ENCODE measurements at places on chromosomes 5 and 9.

GRCh38 chr9:2106666-2107065 is 91.5 kb downstream of the SMARCA2 start:
- no peak for DNase-seq

DNA sequence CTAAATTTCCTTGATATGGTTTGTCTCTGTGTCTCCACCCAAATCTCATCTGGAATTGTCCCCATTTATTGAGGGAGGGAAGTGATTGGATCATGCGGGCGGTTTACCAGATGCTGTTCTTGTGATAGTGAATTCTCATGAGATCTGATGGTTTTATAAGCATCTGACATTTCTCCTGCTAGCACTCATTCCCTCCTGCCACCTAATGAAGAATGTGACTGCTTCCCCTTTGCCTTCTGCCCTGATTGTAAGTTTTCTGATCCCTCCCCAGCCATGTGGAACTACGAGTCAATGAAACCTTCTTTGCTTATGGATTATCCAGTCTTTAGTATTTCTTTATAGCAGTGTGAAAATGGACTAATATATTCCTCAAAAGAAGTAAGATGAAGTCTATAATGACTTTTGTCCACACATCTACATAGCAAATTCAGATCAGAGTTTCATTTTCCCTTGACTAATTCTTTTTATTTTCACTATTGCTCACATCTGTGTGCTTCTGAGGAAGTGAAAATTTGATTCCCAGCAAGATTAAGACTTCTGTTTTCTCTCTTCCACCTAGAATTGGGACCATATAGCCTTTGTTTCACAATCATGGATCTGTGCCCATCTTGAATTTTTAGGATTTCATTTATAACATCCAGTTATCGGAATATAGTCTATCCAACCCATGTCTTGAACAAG is 393.5 kb downstream of the DMAC1 start:
- no peak for DNase-seq

GRCh38 chr5:139100825-139101224 is 97.3 kb downstream of the SIL1 start:
- no peak for DNase-seq

- DNase-seq, result no peak
Measured at GRCh38 chr5:76099286-76099702, 16.1 kb downstream of the SV2C start.

GRCh38 chr5:155844542-155844941 is 482.4 kb upstream of the SGCD start:
- DNase-seq, result no peak

DNA sequence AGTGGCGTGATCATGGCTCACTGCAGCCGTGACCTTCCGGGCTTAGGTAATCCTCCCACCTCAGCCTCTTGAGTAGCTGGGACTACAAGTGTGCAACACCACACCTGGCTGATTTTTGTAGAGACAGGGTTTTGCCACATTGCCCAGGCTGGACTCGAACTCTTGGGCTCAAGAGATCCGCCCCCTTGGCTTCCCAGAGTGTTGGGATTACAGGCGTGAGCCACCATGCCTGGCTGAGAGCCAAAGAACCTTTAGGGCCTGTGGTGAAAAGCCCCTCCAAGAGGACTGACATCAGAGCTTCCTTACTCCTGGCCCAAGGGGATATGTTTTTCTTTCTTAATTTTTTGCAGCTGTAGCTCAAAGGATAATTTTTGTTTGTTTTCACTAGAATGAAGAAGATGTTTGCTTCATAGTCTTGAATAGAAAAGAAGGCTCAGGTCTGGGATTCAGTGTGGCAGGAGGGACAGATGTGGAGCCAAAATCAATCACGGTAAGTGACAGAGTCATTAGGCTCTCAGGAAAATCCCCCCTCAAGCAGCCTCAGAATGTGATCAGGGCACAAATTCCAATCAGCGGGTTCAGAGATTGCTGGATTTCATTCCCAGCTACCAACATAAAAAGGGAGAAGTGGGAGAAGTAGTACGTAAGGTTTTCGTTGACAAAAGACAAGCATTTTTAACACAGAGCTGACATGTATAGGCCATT is 77.1 kb downstream of the GOLPH3 start:
- no peak for DNase-seq

DNA sequence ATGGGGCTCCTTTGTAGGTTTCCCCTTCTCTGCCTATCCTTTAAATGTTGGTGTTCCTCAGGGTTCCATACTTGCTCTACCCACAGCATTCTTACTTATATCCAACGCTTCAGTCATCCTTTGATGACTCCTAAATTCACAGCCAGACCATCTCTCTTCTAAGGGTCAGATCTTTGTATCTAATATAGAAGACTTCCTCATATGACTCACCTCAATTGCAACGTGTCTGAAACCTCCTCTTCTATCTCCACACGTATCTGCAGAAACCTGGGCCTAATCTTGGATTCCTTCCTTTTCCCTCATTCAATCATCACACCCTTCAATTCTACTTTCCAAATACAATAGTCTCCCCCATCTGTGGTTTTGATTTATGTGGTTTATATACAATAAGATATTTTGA is 68.3 kb downstream of the HMGCR start:
- DNase-seq, result no peak

DNA sequence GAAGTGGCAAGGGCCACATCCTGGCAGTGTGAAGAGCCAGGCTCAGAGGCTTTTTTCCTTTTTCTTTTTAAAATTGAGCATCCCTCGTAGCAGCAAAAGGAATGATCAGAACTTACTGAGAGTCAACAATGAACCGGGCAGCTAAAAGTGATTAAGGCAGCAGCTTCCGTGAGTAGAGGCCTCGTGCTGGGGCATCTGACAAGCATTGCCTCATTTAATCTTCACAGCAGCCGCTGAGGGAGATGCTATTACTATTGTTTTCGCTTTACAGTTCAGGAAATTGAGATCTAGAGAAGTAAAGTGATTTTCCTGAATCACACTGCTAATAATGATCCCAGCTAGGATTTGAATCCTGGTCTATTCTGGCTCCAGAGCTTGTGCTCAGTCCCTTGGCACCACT is 30.7 kb upstream of the PTGS1 start:
- DNase-seq, result no peak

DNA sequence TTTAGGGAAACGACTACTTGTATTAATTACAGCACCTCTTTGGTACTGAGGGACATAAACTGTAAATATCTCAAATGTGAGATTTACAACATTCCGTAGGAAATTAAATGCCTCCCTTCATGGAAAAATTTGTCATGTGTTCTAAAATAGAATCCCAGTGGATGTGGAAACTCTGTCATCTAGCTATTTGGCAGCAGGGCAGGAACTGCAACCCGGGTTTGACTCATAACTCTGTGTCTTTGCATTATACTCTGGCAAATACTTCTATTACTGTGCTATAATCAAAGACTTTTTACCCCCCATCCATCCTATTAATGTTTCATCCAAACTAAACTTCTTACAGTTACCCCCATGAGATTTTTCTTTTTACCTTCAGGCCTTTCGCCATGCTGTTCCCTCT is 6.6 kb downstream of the PLPPR1 start:
- DNase-seq, result no peak

DNA sequence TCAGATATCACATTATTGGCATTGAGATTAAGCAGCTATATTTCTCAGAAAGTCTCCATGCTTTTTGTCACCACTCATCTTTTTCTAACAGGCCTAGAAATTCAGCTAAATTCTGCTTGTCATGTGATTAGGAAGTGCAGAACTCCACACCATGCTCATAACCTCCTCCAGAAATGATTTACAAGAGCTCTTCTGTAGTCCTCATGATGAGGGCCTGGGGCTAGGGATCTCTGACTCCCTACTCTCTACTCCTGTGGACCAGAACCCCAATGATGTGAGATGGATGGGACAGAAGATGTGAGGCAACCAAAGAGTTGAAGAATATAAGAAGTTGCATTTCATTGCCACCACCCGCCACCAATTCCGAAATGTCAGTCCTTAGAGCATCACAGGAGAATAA is 16.5 kb upstream of the SIL1 start:
- no peak for DNase-seq

- no peak for DNase-seq
Measured at GRCh38 chr5:59716966-59717500, 176.5 kb downstream of the PDE4D start.

- no peak for DNase-seq
Measured at GRCh38 chr9:115596021-115596745, 478.2 kb upstream of the TNC start.

DNA sequence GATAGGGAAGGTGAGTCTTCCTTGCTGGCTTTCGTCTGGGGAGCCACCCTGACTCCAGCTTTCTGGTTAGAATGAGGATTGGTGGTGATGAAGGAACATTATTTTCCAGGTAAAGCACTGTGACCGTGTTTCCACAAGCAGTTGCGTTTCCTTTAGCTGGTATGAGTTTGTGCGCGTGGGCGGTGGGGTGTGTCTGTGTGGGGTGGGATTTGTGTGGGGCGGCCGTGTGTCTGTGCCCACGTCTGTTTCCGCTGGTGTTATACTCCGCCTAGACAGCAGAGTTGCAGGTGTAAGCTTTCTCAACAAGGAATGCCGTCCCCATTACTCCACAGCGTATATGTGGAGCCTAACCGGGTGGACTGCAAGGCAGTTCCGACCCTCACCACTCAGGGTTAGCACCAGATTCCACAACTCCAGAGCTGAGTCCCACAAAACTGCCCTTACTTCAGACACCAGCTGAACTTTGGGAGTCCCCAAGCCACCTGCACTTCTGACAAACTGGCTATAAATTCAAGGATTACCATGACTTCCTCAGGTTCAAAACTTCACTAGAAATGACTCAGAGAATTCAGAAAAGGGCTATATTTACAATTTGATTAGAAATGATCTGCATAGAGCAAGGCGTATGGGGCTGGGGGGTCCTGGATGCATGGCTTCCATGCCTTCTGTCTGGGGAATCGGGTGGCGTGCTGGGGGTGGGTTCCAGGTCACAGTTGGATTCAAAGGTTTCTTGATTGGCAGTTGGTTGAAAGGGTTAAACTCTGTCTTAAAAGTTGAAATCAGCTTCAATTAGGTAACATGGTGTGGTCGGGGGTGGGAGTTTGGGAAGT is 29.8 kb downstream of the PROP1 start:
- no peak for DNase-seq

- no peak for DNase-seq
Measured at GRCh38 chr9:107759009-107759822, 269.6 kb upstream of the KLF4 start.

DNA sequence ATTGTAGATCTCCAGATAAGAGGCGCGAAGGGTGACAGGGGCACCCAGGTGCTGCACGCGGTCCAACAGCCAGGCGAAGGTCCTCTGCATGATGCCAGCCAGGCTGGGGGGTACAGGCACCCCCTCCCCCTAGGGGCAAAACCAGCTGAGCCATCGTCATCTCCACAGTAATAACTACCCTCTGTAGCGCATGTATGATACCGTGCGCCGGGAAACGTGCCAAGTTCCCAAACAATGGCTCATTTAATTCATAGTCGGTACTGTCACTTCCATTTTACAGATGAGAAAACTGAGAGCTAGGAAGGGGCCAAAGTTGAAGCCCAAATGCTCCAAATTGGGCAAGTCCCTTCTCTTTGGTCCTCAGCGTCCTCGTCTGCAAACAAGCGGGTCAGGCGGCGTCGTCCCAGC is 1.5 kb downstream of the KIF12 start:
- no peak for DNase-seq

DNA sequence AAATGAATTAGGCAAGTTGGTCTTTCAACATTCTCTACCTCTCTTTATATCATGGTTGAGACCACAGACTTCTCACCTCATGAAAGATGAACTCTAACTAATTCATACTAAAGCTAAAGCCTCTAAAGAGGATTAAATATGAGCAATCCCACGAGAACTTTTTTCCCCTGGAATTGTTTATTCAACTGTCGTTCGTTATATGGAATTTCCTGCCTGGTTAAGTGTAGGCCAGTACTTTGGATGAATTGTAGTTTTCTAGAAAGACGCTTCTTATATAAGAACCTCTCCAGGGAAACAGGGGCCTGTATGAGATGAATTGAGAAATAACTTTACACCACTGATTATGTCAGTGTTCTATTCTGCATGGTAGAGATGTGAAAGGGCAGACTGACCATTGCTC is 42.9 kb downstream of the PDCD1LG2 start:
- DNase-seq, result no peak

DNA sequence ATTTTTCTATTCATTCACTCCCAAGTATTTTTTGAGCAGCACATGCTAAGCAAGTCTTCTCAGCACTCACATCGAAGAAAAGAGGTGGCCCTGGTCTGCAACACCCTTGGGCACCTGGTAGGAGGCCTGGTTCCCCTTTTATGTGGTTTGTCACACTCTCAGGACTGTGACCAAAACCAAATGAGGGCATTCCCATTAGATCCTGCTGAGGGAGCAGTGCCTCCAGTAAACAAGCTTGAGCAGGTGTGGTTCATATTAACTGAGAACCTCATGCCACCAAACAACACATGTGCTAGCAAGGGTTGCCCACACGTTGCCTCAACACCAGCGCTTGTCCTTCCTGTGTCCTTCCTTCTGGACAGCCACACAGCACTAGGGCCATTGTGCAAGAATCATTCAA is 26.9 kb upstream of the SYK start:
- DNase-seq, result no peak

GRCh38 chr5:78016863-78017529 is 240.9 kb upstream of the TBCA start:
- DNase-seq, result no peak

- DNase-seq, result no peak
Measured at GRCh38 chr9:73719660-73720059, 568.0 kb downstream of the ANXA1 start.

GRCh38 chr5:56190497-56190896 is 42.6 kb downstream of the ANKRD55 start:
- no peak for DNase-seq

DNA sequence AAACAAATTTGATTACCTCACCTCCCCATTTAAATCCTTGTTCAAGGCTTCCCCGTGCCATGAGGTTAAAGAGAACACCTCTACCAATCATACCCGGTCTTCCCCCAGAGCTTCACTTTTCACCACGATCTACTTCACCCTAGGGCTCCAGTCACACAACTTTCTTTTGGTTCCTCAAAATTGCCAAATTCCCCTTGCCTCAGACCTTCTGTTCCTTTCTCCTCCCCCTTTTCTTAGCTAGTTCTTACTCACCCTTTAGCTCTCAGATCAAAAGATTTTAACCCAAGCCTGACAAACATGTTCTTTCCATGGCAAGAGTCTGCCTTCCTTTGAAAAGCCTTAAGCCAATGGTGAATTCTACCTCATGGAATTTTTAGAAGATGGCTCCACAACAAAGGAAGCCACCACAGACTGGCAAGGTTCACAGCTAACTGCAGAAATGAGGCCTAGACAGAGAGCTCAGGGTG is 56.7 kb downstream of the MAPKAP1 start:
- DNase-seq, result no peak

GRCh38 chr9:110443146-110443865 is 105.6 kb upstream of the TXNDC8 start:
- DNase-seq, result no peak

DNA sequence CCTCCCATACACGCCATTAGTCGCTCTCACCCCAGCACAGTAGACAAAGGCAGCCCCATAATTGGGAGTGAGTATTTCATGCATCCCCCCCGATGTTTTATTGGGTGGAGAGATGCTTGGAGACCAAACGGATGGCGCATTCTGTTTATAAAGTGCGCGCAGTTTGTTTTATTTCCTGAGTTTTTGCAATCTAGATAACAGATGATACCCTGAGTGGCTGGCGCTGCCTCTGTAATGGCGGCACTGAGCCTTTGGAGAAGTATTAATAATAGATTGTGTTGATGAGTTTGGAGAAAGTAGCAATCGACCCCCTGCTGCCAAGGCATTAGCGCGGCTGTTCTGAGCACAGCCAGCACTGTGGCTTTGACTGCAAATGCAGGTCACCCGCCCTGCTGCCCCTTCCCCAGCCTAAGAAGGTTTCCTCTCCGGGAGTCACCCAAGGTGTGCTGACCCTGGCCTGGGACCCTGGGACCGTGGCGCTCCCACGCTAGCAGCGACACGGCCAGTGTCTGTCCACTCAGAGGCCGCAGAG is 74.3 kb downstream of the LMX1B start:
- no peak for DNase-seq

GRCh38 chr5:146894753-146895521 is 16.4 kb upstream of the PPP2R2B start:
- DNase-seq, result no peak

Data from activated T-helper 9 cell treated with anti-CD3 and anti-CD28 coated beads, Interleukin-2, amount 50 U/mL, for 16 hours (primary cell).